ENCODE measurements at places on chromosomes 12 and 14.

DNA sequence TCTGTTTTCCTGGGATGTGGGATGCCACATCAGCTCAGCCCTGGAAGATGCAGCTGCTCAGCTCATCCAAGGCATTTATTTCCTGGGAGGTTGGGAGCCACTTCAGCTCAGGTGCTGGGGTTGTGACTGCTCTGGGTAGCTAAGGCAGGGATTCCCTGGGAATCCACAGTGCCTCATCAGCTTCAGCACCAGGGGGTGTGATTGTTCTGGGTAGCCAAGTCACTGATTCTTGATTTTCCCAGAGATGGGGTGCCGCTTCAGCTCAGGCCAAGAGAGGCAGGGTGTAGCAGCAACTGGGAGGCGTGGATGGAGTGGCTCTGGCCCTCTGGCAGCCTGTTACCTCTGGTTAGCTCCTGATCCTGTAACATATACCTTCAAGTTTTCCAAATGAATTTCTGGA is 81.3 kb upstream of the PRMT8 start:
- DNase-seq, result no peak

- no peak for DNase-seq
Measured at GRCh38 chr14:50769863-50770500, 61.0 kb downstream of the NIN start.

- peak; percentile 74 for DNase-seq
Measured at GRCh38 chr12:102769323-102769916, 147.6 kb downstream of the PAH start.

DNA sequence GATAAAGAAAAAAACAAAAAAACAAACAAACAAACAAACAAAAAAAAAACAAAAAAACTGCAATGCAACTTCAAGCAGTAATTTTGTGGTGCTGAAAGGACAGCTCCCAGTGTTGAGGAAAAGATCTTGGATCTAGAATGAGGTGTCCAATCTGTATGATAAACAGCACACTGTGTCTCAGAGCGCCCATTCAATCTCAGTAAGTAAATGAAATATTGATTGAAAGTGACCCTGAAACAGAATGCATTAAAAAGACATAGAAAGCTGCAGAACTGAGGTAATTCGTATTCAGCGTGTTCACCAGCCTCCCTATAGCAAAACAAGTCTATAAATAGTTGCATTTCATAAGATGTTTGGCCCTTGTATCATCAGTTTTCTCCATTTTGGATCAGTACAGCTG is 153.0 kb downstream of the NOVA1 start:
- DNase-seq, result no peak

GRCh38 chr14:75277008-75277814 is 1.4 kb upstream of the FOS start:
- peak; percentile 94 for DNase-seq

- DNase-seq, result peak; percentile 99
Measured at GRCh38 chr12:57893431-57894353, 47.2 kb upstream of the CTDSP2 start.

DNA sequence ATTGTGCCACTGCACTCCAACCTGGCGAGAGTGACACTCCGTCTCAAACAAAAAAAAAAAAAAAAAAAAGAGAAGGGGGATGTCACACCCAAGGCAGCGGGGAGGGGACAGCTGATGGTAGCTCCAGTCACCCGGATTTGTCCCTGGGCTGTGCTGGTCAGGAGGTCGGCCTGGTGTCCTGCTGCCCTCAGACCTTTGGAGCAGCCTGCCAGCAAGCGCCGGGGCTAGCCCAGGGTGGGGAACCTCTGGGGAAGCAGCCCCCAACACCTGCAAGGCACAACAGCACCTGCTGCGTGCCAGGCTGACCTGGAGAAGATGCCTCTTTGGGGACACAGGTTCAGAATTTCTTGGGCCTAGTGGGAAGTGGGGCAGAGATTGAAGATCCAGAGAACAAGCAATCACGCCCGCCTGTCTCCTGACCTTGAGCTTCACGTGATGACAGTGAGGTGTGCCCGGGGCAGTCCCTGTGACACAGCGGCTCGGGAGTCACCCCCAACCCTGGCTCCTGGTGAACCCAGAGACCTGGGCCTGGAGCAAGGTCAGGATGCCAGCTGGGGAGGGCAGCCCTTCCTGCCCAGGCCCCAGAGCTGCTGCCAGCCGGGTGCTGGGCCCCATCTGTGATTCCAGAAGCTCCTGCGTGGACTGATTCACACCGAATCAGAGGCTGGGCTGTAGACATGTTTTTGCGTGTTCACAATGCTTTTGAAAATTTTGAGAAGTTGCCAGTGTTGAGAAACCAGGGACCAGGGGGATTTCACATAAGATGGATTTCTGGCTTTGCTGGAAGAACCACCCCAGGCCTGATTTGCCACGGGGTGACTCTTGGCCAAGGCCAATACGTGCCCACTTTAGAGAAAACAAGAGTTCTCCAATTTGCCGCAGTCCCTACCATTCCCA is 66.4 kb downstream of the RFLNA start:
- DNase-seq, result no peak

DNA sequence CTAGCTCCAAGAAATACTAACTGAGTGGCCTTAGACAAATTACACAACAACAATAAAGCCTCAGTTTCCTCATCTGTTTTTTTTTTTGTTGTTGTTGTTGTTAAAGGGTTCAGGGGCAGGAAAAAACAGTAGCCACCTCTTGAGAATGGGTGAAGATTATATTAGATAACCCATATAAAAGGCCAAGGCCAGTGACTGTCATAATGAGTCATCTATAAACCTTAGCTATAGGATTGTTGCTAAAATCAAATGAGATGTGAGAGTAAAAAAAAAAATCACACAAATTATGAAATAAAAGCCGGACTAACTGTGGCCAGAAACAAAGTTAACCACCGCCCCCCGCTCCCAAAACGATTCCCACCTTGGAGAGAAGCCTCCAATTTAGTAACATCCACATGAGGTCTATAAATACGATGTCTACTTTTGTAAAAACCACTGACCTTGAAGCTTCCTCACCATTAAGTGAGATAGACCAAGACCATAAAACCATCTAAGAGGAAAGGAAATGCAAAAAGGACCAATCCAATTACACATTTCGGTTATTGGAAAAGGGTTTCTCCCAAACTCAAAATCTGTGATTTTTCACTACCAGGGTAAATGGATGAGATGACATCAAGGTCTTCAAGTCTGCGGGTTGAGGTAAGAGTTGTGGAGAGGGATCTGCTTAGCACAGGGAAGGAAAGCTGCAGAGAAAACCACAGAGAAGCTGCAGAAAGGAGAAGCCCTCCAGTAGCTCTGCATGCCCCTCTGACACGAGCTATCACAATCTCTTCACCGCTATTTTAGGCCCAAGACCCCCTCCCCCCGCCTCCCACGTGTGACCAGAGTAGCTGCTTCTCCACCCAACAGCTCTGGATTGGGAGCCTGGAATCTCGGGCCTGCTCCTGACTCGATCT is 1.0 kb downstream of the NAA25 start:
- DNase-seq, result no peak

DNA sequence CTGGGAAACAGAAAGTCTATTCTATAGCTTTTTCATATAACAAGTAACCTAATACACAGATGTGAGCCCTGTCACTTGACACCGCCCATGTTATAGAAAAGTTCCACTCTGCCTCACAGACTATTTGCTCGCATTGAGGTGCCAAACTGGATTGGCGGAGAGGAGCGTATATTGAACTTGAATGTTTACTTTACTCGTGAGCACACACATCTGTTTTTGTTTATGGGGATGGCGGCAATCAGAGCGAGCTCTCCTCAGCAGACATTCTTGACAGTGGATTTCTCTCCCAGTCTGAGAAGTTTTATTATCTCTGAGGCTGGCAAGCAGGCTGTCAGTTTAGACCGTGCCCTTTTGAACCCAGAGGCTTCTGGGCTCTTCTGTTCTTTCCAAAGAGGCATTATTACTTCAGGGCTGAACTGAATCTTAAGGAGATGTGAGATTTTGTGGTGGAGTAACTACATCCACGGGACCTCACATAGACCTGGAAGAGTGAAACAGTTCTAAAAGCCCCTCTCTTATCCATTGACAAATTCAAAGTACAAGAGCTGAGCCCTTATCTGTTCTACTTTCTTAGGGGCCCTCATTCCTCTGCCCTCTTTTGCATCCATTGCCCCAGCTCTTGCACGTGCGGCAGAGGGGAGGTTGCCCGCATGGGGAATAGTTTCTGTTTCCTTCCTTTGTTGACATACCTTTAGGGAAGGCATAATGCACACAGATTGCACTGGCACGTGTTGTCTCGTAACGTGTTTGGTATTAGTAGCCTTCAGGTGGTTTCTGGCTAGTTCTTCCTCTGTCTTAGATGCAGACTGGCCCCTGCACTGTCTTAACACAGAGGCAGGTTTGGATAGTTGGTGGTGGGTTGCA is 68.2 kb downstream of the DRAM1 start:
- no peak for DNase-seq

GRCh38 chr14:105102893-105103292 is 37.7 kb upstream of the GPR132 start:
- DNase-seq, result no peak

- DNase-seq, result no peak
Measured at GRCh38 chr14:51844081-51844881, 16.1 kb upstream of the GNG2 start.

DNA sequence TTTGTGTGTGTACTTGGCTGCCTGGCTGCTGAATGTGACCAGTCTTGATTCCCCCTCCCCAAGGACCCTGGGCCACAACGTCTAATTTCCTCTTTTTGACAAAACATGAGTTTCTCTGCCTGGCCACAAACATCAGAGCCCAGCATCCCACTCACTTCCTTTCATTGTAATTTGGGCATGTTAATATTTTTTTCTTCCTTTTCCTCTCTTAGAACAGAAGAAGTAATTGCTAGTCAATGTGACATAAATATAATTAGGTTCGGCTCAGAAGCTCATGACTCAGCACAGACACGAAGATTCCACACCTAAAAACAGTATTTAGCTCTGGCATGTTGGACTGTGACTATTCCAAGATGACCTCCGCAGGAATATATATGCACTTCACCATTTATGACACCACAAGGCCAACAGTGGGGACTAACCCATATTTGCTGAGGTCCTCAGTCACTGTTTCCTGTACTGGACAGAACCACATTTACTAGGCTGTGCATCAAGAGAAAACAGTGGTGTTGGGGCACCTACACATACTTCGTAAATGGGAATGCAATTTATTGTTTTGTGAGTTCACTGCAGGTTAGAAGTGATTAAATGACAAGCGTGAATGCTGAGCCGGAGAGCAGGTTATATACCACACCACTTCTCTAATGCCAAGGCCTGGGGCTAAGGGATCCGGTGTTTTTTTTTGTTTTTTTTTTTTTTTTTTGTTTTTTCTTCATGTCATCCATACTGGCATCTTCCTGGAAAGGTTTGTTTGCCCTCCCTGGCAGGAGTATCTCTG is 4.2 kb downstream of the GSG1 start:
- no peak for DNase-seq

- DNase-seq, result no peak
Measured at GRCh38 chr12:52347551-52348510, 19.4 kb downstream of the KRT85 start.

- DNase-seq, result no peak
Measured at GRCh38 chr12:93979189-93979588, 169.2 kb upstream of the PLXNC1 start.

DNA sequence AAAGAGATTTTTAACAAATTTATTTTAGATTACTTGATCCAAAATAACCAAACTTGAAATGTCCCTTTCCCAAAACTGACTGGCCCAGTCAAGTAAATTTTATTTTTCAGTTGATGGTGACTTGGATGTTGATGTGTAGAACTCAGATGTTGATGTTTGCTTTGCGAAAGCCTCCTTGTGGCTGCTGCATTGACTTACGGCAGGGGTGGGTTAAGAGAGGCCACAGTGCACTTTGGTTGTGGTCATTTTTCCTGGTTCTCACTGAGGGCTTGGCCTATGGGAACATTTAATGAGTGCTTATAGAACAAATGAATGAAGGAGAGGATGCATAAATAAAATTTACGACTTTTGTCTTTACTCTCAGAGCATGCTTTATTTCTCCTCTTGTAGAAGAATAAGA is 52.6 kb downstream of the SLCO1B3 start:
- DNase-seq, result no peak

DNA sequence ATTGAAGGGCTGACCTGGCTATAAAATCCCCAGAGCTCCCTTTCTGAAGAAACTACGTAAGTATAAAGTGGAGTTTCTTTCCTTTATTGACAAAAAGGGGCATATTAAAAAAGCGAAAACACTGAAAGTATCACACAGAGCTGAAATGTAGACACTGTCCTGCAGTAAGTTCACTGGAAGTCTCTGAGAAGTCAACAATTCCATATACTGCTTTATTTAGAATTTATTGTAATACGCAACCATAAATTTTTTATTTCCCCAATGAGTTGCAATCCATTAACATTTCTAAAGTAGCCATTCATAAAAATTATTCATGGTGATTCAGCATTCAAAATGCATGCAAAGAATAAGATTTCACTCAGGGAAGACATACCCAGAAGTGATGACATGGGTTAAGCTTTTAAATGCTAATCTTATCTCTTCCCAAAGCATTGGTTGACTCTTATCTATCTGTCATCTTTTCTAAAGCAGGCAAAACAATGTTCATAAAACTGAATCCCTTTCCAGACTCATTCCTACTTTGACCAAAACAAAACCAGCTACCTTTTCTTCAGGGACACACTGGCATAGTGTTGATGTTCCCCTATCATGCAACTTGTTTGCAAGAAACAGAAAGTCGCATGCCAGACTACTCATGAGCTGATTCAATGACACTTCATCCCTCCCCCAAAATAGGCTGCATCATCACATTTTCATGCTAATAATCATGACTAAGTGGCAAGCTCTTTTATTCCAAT is 17.3 kb downstream of the KITLG start:
- DNase-seq, result no peak

DNA sequence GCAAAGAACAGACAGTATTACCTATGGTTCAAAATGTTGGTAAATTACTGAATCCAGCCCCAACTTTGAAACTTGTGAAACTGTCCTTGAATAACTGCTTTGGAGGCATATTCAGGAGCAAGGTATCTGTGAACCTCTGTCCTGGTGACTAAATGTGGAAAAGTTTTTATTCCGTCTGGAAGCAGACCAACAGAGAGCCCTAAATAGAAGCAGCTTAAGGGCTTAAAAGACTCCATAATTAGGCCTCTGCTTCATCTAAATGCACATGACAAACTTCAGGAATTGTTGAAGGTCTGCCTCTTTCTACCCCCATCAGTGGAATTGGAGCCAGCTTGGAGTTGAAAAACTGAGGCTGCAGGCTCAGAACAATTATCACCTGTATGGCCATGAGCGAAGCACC is 276.5 kb downstream of the KCNH5 start:
- DNase-seq, result no peak

GRCh38 chr12:50120953-50121352 is 8.9 kb downstream of the COX14 start:
- peak; percentile 11 for DNase-seq
